ENCODE measurements at places on chromosomes 5 and 9.

DNA sequence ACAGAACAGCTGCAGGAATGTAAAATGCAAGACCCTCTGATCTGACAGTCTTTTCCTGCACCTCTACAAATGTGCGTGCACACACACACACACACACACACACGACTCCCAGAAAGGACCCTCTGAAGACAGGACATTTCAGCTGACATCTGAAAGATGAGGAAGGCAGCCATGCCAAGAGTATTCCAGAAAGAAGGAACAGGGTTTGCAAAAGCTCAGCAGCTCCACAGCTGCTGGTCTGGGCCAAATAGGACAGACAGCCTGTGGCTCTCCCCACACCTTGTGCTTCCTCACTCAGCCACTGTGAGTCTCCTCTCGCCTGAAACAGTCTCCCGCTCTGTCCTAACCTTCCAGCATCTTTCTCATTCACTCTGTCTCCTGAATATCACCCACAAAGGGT is 189.0 kb downstream of the PALM2AKAP2 start:
- no peak for DNase-seq

DNA sequence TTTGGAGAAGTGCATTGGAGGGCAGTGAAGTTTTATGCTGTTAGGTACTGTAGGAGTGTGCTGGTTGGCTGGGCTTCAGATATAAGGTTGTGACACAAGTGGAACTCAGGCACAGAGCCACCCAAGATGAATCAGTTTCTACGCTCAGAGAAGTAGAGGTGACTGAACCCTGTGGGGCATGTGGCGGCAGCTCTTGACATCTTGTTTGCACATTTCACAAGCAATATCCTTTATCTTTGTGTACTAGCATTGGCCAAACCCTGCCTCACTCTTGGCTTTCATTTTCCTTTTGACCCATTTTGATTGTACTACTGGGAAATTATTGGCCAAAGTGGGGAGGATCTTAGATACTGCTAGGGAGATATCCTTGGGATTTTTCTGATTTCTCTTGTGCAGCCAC is 110.0 kb downstream of the PSAT1 start:
- no peak for DNase-seq

- no peak for DNase-seq
These were observed 5.3 kb upstream of the RXRA start for GRCh38 chr9:134320868-134321471.

GRCh38 chr9:36764364-36765076 is 191.8 kb downstream of the MELK start:
- DNase-seq, result no peak

DNA sequence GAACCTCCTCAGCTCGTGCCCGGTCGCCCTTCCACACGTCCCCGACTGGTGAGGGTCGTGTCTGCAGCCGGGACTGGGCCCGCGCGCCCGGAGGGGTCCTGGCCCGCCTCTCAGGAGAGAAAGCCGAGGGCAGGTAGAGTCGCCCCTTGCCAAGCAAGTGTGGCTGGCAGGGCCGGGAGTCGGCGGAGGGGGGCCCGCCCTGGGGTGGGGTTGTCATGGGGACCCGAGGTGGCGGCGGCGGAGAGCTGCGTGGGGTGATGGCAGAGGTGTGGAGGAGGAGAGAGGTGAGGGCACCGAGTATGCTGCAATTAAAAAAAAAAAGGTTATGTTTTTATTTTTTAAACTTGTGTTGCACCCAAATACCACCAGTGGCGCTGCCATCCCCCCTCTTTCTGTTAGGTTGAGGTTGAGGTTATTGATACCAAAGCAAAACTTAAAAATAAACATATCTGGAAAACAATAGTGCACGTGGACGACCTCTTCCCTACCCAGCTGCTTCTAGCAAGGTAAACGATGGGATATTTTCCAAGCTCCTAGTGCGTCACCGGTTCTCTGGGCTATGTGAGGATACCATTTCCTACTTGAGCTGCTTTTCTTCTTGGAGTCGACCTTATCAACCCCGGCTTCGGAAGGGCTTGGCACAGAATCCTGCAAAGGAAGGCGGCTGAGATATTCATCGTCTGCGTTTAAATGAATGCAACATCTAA is 660 bp downstream of the SCAMP1 start:
- no peak for DNase-seq
